Activated CD4-positive, CD25-positive, alpha-beta regulatory T cell (primary cell): ENCODE measurements at places on chromosomes 11 and 22.

- no peak for DNase-seq
Observed at GRCh38 chr11:118217575-118217974, 7.2 kb downstream of the JAML start.

DNA sequence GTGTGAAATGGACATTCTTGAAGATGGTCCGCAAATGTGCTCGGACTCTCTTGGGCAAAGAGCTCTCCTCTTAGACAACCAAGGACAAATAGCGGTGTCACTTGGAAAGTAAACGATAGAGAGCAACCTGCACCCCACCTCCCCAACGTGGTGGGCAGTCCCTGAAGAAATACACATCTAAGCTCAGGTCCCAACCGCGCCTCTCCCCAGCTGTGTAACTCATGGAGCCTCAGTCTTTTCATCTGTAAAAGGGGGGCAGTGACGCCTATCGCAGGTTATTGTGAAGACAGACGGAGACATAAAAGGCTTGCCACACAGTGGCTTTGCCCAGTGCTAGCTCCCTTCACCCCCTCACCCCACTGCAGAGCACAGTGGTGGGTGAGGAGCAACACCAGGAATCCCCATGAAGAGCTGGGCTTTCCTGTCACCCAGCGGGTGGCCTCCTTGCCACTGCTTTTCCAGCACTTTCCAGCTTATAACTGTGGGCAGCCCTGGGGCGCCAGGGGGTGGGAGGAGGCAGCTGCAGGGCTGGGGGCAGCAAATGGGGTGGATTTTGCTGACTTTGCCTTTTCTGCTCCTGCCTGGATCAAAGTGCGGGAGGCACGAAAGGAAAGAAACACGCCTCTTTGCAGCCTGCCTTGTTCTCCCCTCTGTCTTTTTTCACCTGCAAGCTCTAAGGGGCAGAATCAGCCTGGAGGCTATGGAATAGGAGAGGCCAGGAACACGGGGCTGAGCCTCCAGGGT is 73.7 kb upstream of the TSPAN18 start:
- DNase-seq = no peak

- no peak for DNase-seq
Observed at GRCh38 chr11:45827123-45827522, 20.2 kb upstream of the CRY2 start.

DNA sequence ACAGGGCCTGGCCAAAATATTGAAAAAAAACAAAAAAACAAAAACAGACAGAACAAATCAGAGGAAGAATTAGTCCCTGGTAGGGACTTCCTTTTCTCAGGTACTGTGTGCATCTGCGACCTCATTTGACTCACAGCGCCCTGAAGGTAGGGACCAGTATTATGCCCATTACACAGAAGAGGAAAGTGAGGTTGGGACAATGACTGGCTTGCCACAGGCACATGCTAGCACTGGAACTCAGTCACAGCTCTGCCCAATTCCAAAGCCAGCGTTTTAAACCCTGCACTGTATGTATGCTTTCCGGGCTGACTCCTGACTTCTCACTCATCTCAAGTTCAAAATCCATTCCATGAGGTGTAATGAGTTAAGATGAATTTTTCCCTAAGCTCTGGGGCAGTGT is 3.3 kb downstream of the SEC14L4 start:
- DNase-seq = no peak

DNA sequence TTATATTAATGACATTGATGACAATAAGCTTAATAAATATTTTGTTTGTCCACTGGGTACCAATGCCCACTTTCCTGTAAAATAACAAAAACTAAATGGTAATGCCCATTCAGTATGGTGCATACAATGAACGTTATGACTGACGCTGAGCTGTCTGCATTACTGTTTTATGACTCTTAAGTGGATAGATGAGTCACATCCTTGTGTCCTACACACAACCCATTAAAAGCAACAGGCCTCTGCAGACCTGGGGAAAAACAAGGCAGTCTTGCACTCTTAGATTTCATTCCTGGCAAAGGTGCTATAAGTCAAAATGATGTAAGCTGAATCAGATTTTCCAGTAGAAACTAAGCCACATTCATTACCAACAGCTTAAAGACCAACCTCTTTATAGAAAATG is 176.3 kb upstream of the TMEM45B start:
- DNase-seq = no peak

GRCh38 chr22:43540529-43540923 is 128.7 kb downstream of the MPPED1 start:
- DNase-seq = no peak

DNA sequence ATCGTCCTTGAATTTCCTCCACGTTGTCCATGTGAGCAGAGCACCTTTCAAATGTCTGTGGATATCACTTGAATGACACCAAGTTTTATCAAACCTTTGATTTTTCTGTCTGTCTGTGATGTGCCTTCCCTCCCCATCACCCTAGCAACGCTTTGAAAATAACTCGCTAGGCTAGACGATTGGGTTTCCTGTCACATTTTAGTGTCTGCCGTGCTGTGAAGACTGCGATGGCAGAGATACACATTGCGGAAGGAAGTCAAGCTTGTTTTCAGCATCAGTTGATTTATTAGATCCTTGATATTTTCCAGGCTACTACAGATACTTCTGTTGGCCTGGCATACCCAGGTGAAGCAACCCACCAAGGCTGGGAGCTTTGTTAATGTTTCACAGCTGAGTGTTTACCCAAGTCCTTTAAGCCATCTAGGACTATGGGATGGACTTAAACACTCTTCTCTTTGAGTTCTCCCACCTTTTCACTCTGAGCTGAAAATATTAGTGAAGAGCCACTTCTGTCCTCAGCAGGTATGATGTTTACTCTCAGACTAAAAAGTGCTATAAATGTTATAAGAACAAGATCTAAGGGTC is 93.6 kb upstream of the CD44 start:
- peak; percentile 43 for DNase-seq

DNA sequence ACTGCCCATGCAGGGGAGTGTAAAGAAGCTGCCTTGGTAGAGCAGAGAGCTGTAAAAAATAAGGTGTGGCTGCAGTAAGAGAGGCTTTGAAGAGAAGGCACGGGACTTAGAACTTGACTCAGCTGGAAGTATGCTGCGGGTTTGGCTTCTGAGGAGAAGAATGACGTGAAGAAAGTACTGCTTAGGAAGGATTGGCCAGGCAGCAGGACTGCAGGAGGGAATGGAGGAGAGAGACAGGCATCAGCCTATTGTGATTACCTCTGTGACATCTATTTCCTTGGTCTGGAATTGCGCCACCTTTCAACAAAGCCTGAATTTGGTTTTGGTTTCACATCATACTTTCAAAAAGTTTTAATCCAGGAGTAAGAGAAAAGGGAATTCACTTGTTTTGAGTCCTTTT is 22.5 kb downstream of the PRRG4 start:
- no peak for DNase-seq

DNA sequence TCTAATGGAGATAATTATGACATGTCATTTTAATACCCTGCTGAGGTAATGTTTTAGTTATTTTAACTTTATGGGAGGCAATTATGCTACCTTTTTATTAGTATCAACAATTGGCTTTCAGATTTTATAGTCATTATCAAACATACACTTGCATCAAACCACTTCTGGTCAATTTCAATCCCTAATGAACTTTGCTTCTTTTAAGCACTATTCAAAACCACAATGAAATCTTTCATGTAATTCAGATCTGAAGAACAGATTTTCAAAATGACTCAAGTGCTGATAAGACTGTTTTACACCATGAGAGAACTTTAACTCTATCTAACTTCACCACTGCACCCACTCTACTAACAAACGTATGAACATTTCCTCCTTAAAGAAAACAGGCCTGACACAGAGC is 25.9 kb upstream of the CCDC34 start:
- DNase-seq = no peak

DNA sequence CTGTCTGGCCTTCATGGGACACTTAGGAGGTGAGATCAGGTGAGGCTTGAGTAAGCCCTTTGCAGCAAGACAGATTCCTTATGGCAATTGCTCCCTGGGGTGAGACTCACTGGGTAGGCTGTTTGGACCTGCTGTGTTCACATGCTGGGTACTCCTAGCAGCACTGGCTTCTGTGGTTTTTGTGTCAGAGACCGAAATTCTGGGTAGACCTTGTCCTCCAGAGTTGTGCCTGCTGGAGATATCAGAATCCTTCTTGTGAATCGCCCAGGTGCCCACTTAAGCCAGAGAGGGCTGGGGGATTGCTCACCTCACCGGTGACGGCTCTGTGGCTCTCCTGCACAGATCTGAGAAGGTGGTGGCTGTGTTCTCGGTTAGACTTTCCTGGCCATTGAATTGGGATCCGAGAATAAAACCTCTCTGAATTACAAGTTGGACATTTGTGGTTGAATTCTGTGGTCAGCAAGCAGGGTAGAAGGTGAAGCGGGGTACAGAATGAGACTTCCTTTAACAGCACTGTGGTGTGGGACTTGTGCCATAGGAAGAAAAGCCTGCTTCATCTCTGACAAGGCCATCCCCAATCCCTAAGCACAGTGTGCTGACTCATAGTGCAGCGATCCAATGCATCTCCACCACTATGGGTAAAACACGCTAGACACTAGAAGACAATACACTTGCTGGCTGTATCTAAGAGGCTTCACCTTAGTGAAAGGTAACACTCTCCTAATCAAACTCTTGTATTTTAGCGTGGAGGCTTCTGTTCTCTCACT is 52.5 kb upstream of the TTC12 start:
- DNase-seq = no peak
